Prostate gland (tissue), 2 donors: ENCODE measurements at places on chromosomes 16 and 17. TPM values are rescaled to one million over a fixed set of nuclear protein-coding genes. Genes with fewer than 3 reads are reported as not detected.

HP gene
- total RNA-seq: 2.5 TPM

CACNA1H gene
- total RNA-seq: 111 TPM

NDRG4 gene
- total RNA-seq: 13.4 TPM

CPNE7 gene
- 0.18 TPM for total RNA-seq

- H3K27ac ChIP-seq: no peak overlapping the region
- no peak for DNase-seq
- no peaks in the 10 kb centered on the region for H3K36me3 ChIP-seq
- H3K27me3 ChIP-seq: no peaks in the 10 kb centered on the region
- no peaks in the 10 kb centered on the region for H3K4me1 ChIP-seq
These were observed 47.3 kb upstream of the CMIP start for GRCh38 chr16:81397058-81397878.

GRCh38 chr16:78211946-78212345 is 112.5 kb downstream of the WWOX start:
- no peak overlapping the region for H3K27ac ChIP-seq
- no peak overlapping the region for H3K4me3 ChIP-seq
- peaks cover 4% of the 10 kb centered on the region for H3K4me1 ChIP-seq
- H3K36me3 ChIP-seq: no peaks in the 10 kb centered on the region
- H3K27me3 ChIP-seq: no peaks in the 10 kb centered on the region

- no peaks in the 10 kb centered on the region for H3K36me3 ChIP-seq
- no peak overlapping the region for H3K27ac ChIP-seq
- no peaks in the 10 kb centered on the region for H3K27me3 ChIP-seq
- H3K4me1 ChIP-seq: no peaks in the 10 kb centered on the region
- no peak for DNase-seq
These were observed 17.9 kb upstream of the TMIGD1 start for GRCh38 chr17:30351735-30352134.

- no peaks in the 10 kb centered on the region for H3K27me3 ChIP-seq
- no peaks in the 10 kb centered on the region for H3K36me3 ChIP-seq
- H3K4me1 ChIP-seq: no peaks in the 10 kb centered on the region
- no peak overlapping the region for H3K27ac ChIP-seq
These were observed 34.4 kb downstream of the NFAT5 start for GRCh38 chr16:69600202-69600601.

DNA sequence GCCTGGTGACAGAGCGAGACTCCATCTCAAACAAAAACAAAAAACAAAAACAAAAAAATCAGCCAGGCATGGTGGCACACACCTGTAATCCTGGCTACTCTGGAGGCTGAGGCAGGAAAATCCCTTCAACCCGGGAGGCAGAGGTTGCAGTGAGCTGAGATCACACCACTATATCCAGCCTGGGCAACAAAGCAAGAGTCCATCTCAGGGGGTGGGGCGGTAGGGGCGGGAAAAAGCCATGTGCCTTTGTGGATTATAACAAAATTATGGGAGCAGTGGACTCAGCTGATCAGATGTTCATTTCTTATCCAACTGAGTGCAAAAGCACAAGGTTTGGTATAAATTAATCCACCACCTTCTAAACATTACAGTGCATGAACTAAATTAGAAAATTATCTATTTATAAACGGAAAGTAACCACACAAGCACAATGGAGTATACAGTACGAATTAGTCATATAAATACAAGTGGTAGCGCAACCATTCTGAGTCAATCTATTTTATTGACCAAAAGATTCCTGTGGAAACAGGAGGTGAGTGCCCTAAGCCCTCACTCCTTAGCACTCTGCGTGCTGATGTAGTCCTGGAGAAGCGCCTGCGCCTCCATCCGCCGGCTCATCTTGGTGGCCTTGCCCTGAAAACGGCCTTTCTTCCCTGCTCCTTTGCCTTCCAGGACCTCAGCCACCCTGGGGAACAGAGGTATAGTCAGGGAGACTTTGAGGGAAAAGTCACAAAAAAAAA is 14.0 kb downstream of the AARSD1 start:
- no peak overlapping the region for H3K4me3 ChIP-seq
- no peak overlapping the region for H3K27ac ChIP-seq
- peaks cover 7% of the 10 kb centered on the region for H3K36me3 ChIP-seq

DNA sequence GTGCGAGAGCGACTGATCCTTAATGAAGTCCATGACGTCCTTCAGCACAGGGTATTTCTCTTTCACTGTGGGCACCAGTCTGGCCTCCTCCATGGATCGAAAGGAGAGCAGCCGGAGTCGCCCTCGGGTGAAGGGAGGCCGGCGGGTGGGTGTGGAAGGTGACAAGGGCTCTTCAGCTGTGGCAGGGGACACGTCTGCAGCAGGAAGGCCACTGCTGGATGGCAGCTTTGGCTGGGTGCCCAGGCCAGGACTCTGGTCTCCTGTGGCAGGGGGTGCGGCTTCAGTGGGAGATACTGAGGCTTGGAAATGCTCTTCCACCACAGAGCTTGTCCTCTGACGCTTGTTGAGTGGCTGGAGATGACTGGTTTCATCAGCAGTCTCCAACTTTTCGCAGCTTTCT is 78.5 kb downstream of the ZZEF1 start:
- H3K27ac ChIP-seq: no peak overlapping the region
- DNase-seq: no peak
- H3K36me3 ChIP-seq: peaks cover 14% of the 10 kb centered on the region
- no peaks in the 10 kb centered on the region for H3K4me1 ChIP-seq
- H3K4me3 ChIP-seq: no peak overlapping the region
- H3K27me3 ChIP-seq: no peaks in the 10 kb centered on the region

DNA sequence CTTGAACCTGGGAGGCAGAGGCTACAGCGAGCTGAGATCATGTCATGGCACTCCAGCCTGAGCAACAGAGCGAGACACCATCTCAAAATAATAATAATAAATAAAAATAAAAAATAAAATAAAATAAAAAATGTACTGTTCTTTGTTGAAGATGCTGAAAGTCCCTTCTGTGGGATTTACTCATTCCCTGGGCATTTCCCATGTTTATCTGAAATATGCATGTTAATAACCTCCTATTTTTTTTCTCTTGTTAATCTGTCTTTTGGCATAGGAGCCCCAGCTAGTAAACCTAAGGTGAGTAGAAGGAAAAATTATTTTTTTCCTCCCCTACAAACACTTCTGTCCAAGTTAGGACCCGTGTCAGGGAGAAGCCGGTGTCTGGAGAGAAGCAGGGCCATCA is 34.4 kb downstream of the TMEM92 start:
- H3K27ac ChIP-seq: no peak overlapping the region
- no peaks in the 10 kb centered on the region for H3K27me3 ChIP-seq
- H3K4me3 ChIP-seq: no peak overlapping the region
